ENCODE measurements at places on chromosomes 11 and 22. TPM values are rescaled to one million over a fixed set of nuclear protein-coding genes. Genes with fewer than 3 reads are reported as not detected.

SCGB1C1 gene
- total RNA-seq, result not detected

TEX12 gene
- 0.36 TPM for total RNA-seq

DNA sequence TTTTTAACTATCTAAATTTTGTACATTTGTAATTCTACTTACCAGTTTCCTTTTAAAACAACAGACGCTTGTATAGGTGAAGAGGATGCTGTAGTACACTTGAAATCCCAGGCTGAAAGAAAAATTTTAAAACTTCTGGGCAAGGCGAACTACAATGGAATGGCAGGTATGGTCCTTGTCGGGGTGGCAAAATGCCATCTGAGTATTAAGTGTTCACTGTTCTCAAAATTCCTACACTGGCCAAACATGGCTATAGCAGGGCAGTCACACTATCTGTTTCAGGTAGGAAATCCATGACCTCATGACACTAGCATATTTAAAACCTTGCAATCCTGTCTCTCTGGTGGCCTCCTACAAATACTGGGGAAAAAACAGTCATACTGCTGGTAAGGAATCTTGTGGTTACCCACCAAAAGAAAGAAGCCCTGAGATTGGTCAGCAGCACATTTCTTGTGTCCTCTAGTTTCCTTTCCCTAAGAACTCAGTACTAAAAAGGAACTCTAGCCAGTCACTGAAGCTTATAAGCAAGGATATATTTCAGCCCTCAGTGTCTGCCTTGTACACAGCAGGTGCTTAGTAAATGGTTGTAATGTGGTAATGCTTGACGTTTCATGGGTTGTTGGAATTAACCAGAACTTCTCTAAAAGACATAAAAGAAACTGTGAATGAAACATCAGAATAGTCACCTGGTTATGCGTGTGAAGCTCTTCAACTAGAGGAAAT is 5.2 kb upstream of the ZC3H12C start:
- H3K27me3 ChIP-seq, result peaks cover 4% of the 10 kb centered on the region
- DNase-seq, result no peak
- H3K36me3 ChIP-seq, result no peaks in the 10 kb centered on the region
- H3K4me3 ChIP-seq, result no peak overlapping the region

ZNF202 gene
- 19.4 TPM for total RNA-seq
